Parietal lobe (tissue), 2 donors: ENCODE measurements at places on chromosomes 2 and 18. TPM values are rescaled to one million over a fixed set of nuclear protein-coding genes. Genes with fewer than 3 reads are reported as not detected.

The REG1B gene
- total RNA-seq: not detected

The FIGN gene
- 4.4 TPM for total RNA-seq

The ANKRD29 gene
- 5.3 TPM for total RNA-seq

The LRP1B gene
- 117 TPM for total RNA-seq

The HOXD12 gene
- not detected for total RNA-seq

The NCKAP5 gene
- 19.7 TPM for total RNA-seq

The DNPEP gene
- 17.2 TPM for total RNA-seq

The LYPD1 gene
- total RNA-seq: 25.4 TPM

The NEB gene
- 2.5 TPM for total RNA-seq

The EFR3B gene
- 69.5 TPM for total RNA-seq

The COL6A3 gene
- 2.8 TPM for total RNA-seq

The ICA1L gene
- 230 TPM for total RNA-seq

The UGT1A8 gene
- not detected for total RNA-seq

The GNLY gene
- total RNA-seq: 0.31 TPM
